K562 (cell line): ENCODE measurements at places on chromosomes 5 and 9.

DNA sequence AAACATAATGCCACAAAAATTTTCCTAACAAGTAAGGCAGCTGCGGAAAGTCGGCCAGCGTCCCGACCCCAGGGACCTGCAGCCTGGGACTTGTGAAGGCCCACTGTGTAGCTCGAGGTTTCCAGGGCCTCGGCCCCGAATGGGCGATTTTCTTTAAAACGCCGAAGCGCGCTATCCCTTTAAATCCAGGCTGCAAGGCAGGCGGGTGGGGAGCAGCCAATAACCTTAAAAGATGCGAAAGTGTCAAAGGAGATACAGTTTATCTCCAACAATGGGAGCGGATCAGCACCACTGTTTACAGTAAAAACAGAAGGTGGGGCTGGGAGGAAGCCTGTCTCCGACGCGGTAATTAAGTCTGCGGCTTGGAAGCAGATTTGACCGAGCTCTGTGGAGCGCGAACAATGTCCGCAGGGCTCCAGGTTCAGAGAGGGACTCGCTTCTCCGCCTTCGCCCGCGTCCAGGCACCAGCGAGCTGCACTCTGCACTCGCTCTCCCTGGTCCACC, 1.7 kb upstream of the ZSWIM6 start:
- no peak for DNase-seq

DNA sequence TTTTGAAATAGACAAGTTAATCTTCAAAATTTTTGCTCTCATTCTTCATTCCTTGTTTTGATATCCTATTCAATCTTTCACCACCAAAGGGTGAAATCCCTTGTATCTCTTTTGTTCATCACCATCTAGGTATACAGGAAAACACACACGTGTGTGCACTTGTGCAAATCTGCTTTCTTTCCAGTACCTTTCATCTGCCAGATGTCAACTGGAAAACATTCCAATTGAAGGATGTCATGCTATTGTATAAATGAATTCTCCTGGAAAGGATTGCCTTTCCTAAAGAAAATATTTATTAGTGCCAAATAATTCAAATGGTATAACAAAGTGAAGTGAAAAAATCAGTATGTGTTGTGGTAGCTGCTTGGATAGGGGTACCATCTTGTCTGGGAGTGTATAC, 123.7 kb downstream of the RANBP17 start:
- DNase-seq, result no peak

DNA sequence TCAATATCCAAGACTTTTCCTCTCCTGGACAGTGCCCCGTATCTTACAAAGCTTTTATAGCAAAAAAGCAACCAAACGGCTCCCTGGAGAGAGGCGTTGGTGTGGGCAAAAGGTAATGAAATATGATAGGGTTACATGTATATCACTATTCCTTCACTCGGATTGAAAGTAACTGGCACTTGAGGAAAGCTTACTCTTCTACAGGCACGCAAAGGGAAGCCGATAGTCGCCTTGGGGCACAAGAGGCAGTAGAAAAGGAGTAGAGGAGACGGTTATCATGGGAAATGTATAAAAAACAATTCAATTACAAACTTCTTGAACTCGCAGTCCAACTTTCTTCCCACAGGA, 1.1 kb downstream of the DIAPH1 start:
- peak; percentile 27 for DNase-seq

GRCh38 chr5:32193591-32193990, 19.5 kb upstream of the GOLPH3 start:
- DNase-seq, result no peak

- DNase-seq, result no peak
These were observed 118.7 kb upstream of the SLCO6A1 start for GRCh38 chr5:102617191-102618187.

- DNase-seq, result no peak
These were observed 65.2 kb downstream of the TMC1 start for GRCh38 chr9:72586388-72587130.

DNA sequence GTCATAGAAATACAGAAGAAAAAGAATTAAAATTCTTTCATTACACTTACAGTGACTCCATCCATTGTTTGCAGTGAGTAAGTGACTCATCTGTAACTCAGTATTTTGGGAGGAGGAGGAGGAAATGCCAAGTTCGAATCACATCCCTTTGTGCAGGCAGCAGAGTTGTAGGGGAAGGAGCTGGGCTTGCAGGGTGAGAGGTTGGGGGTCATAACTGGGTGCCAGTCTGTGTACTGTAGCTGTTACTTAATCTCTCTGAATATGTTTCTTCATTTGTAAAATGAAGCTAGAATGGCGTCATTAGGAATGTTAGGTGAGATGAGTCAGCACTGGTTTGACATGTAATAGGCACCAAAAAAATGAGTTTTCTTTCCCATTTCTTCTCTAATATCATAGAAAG, 235.7 kb upstream of the ADAMTSL1 start:
- no peak for DNase-seq

- no peak for DNase-seq
These were observed 70.1 kb downstream of the RGS3 start for GRCh38 chr9:113533335-113534225.

DNA sequence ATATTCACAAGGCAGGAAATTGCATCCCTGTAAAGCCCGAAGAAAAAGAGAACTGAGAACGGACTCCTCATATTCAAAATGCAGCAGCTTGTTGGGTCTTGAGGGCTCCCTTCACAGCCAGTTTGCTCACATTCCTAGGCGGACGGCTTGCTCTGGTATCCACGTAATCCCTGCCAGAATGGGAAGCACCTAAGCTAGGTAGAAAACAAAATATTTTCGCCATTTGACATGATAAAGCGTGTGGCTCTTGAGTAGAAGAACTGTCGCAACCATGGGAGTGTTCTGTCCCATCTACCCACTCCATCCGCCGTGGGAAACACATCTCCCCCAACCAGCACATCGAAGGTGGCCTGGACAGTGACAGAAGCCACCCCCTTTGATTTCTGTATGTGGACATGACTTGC, 183.1 kb downstream of the GAS1 start:
- DNase-seq, result no peak

- DNase-seq, result no peak
These were observed 263.9 kb downstream of the FSTL4 start for GRCh38 chr5:133348406-133348805.

GRCh38 chr9:87662808-87663528, 63.0 kb upstream of the CTSL start:
- peak; percentile 84 for DNase-seq

- DNase-seq, result no peak
These were observed 11.4 kb downstream of the PCDHGA12 start for GRCh38 chr5:141441571-141442170.

GRCh38 chr9:109931623-109932022, 151.6 kb downstream of the PALM2AKAP2 start:
- no peak for DNase-seq

DNA sequence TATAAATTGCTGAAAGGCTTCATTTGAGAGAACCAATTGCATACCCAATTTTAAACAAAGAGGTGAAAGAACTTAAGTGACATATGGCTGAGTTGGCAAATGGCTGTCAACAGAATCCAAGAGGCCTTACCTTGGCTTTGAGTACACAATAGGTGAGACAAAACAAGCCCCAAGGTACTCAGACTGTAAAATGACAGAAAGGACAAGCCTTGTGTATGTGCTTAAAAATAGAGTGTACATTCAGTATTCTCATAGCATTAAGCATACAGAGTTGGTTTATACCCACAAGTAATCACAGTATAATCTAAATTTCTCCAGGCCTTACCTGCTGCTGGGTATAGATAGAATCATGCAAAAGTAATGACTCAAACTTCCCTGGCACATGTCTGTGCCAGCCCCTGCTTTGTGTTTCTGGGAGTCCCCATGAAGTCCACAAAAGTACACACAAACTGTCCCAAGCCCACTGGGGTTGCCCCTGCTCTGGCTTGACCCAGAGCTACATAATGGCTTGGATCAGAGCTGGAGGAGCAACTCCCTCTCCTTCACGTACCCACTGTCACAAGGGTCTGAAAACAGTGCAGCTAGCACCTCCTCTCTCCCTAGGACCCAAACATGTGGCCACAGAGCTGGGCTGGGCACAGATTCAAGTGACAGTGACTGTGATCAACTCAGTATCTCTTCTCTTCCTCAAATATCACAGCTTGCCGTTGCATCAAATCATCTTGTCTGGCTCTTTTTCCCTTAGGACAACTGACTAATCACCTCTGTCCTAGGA, 250.8 kb downstream of the ENC1 start:
- no peak for DNase-seq

DNA sequence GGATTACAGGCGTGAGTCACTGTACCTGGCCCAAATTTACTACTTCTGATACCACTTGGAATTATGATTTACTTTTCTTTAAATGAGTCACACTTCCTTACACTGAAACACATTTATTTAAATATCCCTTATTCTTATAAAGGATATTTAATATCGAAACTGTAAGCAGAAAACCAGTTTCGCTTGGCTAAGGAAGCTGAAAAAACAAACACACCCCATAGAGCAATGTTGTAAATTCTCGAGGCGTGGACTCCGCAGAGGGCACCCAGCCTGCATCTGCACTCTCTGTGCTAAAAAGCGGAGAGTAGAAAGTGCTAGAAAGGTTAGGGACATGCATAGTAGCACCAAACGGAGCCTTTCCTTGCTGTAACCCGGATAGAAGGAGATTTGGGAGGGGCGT, 86.5 kb downstream of the HMCN2 start:
- DNase-seq, result no peak

DNA sequence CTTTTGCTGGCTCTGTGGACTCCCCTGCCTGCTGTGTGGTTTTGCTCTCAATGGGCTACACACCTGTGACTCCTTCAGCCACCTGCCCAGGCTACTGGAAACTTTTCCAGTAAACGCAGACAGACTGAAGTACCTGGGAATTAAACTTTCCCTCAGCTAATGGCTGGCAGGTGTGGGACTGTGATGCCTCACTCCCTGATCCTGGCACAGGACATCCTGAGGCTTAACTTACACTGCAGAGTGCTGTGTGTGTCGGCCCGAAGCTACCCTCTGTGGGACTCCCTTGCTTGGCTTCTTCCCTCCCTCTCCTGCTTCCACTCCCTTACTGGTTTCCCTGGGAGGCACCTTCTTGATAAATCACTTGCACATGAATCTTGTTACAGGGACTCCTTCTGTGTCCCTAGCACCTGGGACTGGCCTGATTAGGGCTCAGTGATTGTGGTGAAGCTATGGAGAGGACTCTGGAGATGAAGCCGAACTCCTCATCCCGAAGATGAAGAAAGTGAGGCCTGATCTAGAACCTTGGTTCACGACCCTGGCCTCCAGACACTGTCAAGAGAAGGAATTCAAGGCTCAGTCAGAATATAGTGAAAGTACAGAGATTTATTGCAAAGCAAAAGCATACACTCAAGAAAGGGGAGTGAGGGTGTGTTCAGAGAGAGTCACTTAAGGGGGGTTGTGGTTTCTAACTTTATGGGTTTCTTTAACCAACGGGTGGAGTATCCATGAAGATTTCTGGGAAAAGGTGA, 113.4 kb upstream of the ALDH1B1 start:
- no peak for DNase-seq

GRCh38 chr9:13128266-13128860, 151.1 kb downstream of the MPDZ start:
- no peak for DNase-seq

GRCh38 chr5:181181650-181182565, 23.1 kb downstream of the TRIM7 start:
- DNase-seq, result no peak

DNA sequence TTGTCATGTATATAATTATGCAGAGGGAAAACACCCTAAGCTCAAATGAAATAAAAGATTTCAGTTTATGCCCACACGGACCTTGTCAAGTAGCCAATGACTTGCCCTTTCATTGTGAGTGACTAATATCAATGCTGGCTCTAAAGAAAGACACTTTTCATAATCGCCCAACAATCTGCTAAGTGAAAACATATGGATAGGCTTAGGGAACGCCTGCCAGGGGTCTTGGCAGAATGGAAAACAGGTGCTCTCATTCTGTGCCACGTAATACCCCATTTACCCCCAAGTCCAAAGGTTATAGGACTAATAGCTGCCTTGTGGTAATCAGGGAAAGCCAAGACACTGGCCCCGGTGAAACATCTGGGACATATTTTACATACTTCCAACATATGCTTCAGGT, 157.7 kb downstream of the SLF1 start:
- DNase-seq, result no peak

DNA sequence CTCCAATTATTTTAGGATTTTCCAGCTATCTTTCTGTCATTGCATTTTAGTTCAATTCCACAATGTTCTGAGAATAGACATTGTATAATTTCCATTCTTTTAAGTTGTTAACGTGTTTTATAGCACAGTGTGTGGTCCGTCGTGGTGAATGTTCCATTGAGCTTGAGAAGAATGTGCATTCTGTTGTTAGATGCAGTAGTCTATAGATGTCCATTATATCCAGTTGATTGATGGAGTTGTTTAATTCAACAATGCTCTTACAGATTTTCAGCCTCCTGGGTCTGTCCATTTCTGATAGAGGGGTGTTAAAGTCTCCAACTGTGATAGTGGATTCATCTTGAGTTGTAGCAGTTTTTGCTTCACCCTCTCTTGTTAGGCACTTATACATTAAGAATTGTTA, 1587.7 kb upstream of the NUDT12 start:
- no peak for DNase-seq

- no peak for DNase-seq
These were observed 468.2 kb downstream of the ARHGEF28 start for GRCh38 chr5:74094096-74094781.

GRCh38 chr5:111685969-111686368, 71.0 kb downstream of the NREP start:
- no peak for DNase-seq

- no peak for DNase-seq
These were observed 62.9 kb downstream of the HSD17B4 start for GRCh38 chr5:119515192-119515591.

DNA sequence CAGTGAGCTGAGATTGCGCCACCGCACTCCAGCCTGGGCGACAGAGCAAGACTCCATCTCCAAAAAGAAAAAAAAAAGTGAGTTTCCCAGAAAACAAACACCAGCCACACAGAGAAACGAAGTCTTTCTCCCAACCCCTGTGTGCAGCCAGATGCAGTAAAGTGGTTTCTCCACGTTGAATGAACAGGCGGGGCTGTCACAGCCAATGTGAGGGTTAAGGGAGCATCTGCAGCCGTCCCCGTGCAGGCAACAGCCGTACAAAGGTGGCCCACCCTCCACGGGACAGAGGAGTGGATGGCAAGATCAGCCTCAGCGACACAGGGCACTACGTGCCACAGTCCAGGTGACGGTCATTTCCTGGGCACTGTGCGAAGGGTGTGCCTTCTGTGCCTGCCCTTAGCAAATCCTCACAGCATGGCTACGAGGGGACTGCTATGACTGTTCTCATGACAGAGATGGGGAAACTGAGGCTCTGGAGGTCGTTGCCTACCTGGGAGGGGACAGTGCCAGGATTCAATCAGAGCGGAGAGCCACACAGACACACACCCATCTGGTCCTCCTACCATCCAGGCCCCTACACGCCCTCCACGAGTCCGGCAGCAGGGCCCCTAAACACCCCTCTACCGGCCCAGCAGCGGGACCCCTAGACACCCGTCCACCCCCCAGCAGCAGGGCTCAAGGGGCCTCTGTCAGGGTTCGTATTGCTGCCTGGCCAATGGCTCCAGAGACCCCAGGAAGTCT, 2.3 kb downstream of the VAV2 start:
- no peak for DNase-seq

DNA sequence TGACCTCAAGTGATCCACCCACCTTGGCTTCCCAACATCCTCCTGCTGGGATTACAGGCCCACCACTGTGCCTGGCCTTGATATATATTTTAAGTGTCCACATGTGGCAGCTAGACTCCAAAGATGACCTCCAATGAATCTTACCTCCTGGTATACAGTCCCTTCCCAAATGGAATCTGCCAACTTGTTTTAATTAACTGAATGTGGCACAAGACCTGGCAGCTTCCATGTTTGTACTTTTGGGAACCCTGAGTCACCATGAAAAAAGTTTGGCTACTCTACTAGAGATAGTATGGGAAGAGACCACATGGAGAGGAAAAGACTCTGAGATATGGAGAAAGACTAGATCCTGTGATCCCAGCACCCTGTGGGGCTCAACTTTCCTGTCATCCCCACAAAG, 42.5 kb downstream of the CCL28 start:
- no peak for DNase-seq
